ENCODE measurements at places on chromosomes 4 and X.
A peak's percentile ranks its signal among the peaks of the same experiment; 100 is the strongest.

GRCh38 chrX:95907081-95907480, 777.6 kb upstream of the DIAPH2 start:
- no peak for DNase-seq

GRCh38 chr4:93065790-93066189, 762.0 kb downstream of the GRID2 start:
- no peak for DNase-seq

GRCh38 chrX:150533863-150534262, 34.6 kb upstream of the MTM1 start:
- DNase-seq = no peak

GRCh38 chr4:171932238-171932637, 119.0 kb downstream of the GALNTL6 start:
- DNase-seq = no peak

GRCh38 chrX:118974908-118975671, 672 bp downstream of the LONRF3 start:
- DNase-seq = no peak

DNA sequence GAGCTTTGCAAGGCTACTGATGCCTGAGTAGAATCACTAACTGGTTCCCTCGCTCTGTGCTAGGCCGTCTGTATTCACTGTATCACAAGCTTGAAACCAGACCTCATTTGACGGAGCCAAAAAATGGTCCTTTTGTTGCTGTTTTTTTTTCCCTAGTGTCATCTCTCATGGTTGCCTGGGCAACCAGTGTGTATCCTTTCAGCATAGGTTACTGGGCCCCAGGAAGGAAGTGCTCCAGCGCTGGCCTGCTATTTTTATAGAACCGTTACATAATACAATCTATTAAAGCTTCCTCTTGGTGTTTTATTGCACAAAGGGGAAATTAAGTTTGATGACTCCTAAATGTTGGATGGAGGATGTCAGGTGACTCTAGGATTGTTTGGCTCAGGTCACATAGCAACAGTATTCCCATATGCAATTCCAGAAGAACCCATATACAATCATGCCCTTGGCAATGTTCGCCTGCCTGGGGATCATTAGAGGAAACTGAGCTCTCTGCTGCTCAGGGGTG, 220.4 kb downstream of the SPRY1 start:
- DNase-seq = peak; percentile 17

- DNase-seq = no peak
These were observed 95.1 kb downstream of the MAD2L1 start for GRCh38 chr4:119971431-119972084.

GRCh38 chrX:151899622-151900021, 13.1 kb upstream of the MAGEA4 start:
- no peak for DNase-seq

DNA sequence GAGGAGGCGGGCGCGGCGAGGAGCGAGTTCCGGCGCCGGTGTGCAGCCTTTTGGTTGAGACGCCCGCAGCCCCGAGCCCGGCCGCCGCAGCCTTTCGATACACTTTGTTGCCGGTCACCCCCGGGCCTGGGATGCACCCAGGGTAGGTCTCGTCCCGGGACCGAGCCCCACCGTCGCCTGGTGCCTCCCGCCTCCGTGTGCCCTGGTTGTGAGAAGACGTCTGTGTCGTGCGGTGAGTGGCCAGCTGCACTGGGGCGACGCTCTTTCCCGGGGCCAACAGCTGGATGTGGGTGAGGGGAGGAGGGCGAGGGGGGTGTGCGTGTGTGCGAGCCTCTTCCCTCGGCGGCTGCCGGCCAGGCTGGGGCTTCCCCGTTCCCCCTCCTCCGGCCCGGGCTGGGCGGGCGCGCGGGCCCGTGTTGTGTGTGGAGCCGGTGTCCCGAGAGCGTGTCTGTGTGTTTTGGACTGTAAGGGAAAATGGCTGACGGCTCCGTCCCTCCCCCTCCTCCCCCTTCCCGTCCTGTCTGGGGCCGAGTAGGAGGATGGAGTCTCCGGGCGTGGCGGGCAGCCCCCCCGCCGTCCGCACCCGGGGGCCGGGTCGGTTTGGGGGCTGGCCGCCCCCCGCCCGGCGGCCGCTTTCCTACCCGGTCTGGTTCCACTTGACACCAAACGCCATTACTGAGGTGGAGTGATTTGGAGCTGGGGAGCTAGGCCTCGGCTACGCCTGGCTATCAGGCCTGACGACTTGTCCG, 807 bp downstream of the USP9X start:
- DNase-seq = peak; percentile 4

GRCh38 chrX:119672426-119672825, 20.5 kb downstream of the SEPTIN6 start:
- DNase-seq = no peak

DNA sequence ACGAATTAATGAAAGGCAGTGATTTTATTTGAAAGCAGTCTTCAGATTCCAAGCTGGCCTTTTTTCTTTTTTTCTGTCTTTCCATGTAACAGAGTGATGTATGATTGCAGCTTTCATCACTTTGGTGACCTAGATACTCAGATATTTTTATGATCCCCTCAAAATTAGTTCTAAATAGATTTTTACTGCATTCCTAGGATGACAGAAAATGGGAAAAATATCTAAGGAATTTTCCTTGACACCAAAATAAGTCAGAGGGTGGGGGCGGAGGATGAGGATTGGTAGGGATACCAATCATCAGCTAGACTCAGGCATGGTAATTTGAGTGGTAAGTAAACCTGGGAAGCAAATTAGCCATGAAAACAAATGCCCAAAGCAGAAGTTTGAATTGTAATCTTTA, 11.9 kb upstream of the HMGB2 start:
- DNase-seq = no peak

- peak; percentile 3 for DNase-seq
These were observed 53.9 kb downstream of the ENPP6 start for GRCh38 chr4:184163813-184164212.

DNA sequence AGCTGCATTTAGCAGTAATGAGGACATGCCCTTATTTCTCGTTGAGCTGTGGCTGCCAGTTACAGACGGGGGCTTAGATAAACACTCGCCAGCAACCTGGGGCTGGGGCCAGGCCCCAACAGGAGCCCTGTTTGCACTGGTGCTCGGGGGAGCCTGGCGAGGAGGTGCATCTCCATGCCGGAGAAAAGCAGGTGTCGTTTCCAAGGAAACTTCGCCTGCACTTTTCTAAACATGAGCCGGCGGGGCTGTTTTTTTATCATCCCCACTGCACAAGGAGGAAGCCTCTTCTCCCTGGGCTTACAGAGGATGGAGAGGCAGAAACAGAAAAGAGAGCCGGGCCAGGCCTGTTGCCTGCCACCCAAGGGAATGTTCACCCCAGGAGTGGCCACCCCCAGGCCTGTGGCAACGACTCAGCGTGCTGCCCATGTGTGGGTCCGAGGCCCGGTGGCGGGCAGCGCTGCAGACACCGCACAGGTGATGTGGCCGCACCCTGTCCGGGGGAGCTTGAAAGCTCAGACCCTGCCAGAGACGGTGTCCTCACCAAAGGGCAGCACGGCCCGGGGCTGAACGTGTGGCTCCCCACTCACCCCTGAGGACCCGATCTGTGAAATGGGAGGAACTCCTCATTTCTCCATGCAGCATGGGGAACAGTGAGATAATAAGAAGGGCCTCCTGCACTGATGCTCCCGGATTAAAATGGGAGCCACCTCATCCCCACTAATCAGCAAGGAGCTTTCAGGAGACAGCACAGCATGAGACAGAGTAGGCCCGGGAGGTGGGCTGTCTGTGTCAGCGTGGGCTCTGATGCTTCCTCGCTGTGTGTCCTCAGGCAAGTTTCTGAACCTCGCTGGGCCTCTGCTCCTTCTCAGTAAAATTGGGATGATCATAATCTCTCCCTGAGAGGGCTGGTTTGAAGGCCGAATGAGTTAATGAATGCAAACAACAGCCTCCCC, 33.8 kb upstream of the ADRA2C start:
- no peak for DNase-seq

GRCh38 chr4:142369141-142369540, 477.0 kb downstream of the INPP4B start:
- no peak for DNase-seq

DNA sequence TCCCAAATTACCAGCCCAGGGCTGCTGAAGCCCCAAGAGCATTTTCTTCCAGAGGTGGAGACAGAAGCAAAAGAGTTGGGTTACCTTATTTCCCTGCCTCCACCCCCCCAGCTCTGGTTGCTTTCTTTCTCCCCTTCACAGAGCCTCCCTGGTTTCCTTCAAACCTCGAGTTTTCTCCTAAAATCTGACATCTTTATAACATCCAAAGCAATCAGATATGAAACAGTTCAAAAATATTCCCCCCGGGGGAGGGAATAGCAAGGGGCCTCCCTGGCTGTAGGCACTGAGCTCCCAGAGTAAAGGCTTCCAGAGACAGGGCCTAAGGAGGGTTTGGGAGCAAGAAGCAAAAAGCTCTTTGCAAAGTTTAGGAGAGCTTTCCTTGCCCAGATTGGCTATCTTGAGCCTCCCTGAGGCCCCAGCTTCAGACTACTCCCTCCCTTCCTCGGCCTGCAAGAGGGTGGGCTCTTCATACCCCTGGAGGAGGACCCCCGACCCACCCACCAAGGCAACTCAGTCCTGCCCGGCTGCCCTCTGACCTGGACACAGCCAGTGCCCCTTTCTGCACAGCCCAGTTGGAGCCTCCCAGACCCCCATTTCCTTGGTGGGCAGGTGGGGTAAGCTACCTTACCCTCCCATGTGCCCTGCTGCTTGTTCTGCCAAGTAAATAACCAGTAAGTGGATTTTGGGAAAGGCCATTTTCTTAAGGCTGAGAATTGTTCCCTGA, 7.6 kb downstream of the MAMLD1 start:
- no peak for DNase-seq

GRCh38 chr4:157076578-157076947, 613 bp downstream of the GLRB start:
- no peak for DNase-seq

Data from hypothalamus (tissue), 51 donors.